ENCODE measurements at places on chromosomes 5 and 9. TPM values are rescaled to one million over a fixed set of nuclear protein-coding genes. Genes with fewer than 3 reads are reported as not detected.

Gene TUSC1
- 3.9 TPM for polyA plus RNA-seq

Gene CTNND2
- polyA plus RNA-seq = 35.0 TPM

Gene NTNG2
- polyA plus RNA-seq = 0.13 TPM

Gene OSMR
- 3.1 TPM for polyA plus RNA-seq

Gene SLC22A5
- polyA plus RNA-seq = 6.4 TPM

Gene ANXA1
- 18.8 TPM for polyA plus RNA-seq

Gene TMEM174
- polyA plus RNA-seq = not detected

Gene PRUNE2
- polyA plus RNA-seq = 18.6 TPM

Gene IL17B
- not detected for polyA plus RNA-seq

Gene LPCAT1
- 6.9 TPM for polyA plus RNA-seq

Gene NR2F1
- polyA plus RNA-seq = 7.9 TPM

Gene MARCOL
- not detected for polyA plus RNA-seq

Gene SPATA31A3
- polyA plus RNA-seq = not detected

Gene NOXA1
- polyA plus RNA-seq = not detected

Gene CER1
- not detected for polyA plus RNA-seq

Gene PGM5
- polyA plus RNA-seq = 0.39 TPM

Gene WNK2
- 17.7 TPM for polyA plus RNA-seq

Gene CDH18
- 308 TPM for polyA plus RNA-seq

Gene SAPCD2
- 0.24 TPM for polyA plus RNA-seq

Data from Purkinje cell (primary cell).